ENCODE measurements at places on chromosomes 11 and 22.

DNA sequence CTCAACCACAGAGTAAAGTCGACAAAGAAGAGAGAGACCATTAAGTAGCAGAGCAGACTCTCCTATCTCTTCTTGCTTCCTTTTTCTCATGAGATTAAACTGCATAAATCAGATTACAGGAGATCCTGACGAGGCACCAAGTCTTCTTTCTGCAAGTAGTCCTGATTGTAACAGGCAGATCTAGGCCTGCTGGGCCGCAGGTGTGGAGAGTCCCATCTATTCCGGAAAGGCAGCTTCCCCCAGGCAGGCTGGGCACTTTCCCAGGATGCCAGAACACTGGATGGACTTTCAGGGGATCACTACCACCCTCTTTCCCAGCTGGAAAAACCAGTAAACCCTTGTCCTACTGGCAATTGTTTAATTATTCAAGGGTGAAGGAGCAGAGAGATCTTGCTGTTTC, 173.0 kb upstream of the CADM1 start:
- DNase-seq: no peak

DNA sequence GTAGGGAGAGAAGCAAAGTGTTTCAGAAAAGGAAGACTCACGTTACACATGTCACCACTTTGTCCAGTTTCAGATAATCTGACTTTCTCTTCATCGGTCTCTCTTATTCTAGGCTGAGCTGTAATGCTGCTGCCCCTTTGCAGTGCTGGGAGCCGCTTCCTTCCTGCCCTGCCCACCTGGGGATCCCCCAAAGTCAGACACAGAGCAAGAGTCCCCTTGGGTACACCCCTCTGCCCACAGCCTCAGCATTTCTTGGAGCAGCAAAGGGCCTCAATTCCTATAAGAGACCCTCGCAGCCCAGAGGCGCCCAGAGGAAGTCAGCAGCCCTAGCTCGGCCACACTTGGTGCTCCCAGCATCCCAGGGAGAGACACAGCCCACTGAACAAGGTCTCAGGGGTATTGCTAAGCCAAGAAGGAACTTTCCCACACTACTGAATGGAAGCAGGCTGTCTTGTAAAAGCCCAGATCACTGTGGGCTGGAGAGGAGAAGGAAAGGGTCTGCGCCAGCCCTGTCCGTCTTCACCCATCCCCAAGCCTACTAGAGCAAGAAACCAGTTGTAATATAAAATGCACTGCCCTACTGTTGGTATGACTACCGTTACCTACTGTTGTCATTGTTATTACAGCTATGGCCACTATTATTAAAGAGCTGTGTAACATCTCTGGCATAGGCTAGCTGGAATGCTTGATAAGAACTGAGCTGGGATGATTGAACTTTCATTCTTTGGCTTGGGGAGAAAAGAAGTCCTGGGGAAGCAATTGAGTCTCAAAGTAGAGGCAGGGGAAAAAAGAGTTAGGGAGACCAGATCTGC, 31.2 kb upstream of the SMIM35 start:
- no peak for DNase-seq

DNA sequence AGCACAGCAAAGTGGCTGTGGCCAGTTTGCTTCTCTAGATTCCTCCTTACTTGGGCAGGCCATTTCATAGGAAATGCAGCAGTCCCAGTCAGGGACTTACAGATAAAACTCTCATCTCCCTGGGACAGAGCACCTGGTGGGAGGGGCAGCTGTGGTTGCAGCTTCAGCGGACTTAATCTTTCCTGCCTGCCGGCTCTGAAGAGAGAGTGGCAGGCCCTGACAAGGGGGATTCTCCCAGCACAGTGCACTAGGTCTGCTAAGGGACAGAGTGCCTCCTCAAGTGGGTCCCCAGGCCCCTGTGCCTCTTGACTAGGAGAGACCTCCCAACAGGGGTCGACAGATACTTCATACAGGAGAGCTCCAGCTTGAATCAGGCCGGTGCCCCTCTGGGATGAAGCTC, 1649.1 kb downstream of the LRRC4C start:
- DNase-seq: no peak

DNA sequence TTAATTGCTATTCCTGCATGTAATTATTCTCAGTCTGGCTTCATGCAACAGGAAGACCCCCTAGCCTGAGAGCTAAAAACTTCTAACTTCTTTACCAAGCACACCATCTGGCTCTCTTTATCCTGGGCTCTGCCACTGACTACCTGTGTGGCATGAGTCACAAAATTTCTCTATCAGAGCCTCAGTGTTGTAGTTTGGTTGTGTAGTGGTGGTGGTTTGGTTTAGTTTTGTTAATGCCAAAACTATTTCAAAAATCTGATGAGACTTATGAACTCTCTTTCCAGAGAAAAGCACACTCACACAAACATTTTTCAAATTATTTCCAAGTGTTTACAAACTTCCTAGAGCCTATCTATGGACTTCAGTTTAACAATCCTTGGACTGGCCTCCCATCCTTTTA, 7.5 kb upstream of the IL17RA start:
- no peak for DNase-seq

- no peak for DNase-seq
Measured at GRCh38 chr11:30459821-30460220, 126.3 kb downstream of the MPPED2 start.

GRCh38 chr11:70755410-70756158, 357.3 kb downstream of the CTTN start:
- DNase-seq: peak; percentile 13

DNA sequence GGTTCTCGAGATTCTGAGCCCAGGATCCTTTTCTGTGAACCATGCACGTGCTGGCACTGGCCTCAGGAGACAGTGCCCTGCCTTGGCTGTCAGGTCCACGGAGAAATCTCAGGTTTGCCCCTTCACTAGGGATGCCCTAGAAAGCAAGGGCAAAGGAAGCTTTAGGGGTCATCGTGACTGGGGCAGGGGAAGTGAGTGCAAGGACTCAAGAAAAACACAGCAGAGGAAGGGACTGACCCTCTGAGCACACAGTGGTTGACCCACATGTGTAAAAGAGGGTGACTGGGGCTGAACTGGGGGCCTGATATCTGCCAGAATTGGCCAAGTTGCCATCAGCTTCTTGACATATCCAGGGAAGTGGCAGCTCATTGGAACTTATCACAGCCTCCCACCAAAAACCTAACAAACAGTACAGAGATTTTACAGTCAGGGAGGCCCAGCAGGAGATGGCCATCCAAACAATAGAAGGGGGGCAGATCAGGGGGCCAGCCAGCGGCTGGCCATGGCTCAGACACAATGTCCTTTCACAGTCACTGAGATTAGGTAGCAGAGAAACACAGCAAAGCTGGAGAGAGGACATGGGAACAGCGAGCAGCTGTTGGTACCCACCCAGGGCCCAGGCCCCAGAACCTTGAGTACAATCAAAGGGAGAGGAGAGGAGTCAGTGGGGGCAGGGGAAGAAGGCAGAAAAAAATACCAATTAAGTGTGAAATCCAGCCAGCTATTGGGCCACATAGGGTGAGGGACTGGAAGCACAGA, 4.4 kb downstream of the TMEM121B start:
- no peak for DNase-seq

DNA sequence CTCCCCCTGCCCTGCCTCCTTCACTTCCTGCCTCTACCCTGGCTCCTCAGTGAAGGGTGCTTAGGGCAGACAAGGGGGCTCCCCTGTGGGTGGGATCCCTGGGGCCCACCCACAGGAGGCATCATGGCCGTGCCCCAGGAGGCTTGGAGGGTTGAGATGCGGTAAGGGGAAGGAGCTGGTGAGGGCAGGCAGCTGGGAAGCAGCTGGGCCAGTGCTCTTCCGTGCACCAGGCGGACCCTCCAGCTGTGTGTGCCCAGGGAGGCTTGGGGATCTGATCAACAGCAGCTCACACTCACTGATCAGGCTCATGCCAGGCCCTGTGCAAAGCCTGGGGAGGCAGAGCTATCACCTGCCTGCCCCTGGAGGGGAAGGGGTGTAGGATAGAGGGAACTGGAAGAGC, 59.3 kb upstream of the TTLL12 start:
- DNase-seq: no peak

GRCh38 chr11:66639066-66639813, 737 bp downstream of the RBM4 start:
- no peak for DNase-seq

DNA sequence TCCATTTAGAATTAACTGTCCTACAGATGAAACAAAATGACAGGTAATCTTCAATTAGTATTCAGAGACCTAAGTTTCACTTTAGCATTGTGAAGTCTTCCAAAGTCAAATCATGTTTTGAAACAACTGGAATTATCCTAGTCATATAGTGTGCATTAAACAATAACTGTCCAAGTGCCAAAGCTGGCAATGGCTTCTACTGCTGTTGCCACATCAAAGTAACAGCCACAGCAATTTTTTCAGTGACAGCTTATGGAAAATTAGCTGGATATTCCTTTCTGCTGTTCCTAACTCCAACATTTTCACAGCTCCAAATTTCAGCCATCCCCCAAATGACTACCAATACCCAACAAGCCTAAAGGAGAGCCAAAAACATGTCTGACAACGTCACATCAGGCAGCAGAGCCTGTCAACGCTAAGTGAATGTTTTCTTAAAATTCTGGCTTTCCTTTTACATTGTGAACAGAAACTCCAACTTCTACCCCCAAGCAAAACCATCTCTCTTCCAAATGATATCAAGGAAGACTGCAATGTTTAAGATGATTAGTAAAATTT, 45.3 kb upstream of the CCDC34 start:
- no peak for DNase-seq

GRCh38 chr22:29654420-29654819, 51.0 kb downstream of the NF2 start:
- no peak for DNase-seq

DNA sequence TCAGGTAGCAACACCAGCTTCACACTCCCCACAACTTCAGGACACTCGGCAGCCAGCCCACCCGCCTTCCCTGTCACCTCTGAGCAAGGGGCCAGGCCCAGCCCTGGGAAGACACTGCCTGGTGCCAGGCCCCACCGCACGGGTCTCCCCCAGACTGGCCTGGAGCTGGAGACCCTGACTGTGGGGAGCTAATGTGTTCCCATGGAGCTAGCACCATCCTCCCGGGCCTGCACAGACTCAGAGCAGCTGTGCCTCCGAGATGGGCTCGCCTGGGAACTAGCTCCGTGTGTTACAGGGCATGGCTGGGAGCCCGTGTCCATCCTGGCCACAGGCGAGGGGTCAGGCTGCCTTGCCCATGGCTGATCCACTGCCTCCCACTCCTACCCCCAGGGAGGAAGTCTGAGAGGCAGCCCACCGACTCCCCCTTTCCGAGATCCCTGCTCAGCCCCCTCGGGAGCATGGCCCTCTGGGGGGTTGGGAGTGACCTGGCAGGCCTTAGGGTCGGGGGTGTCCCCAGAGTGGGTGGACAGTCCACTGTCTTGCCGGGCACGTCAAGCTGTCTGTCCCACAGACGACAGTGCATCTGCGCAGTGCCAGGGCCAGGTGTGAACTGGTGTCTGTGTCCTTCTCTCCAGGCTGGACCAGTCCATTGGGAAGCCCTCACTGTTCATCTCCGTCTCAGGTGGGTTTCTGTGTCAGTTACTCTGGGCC, 76.7 kb upstream of the KCNQ1OT1 start:
- DNase-seq: no peak

DNA sequence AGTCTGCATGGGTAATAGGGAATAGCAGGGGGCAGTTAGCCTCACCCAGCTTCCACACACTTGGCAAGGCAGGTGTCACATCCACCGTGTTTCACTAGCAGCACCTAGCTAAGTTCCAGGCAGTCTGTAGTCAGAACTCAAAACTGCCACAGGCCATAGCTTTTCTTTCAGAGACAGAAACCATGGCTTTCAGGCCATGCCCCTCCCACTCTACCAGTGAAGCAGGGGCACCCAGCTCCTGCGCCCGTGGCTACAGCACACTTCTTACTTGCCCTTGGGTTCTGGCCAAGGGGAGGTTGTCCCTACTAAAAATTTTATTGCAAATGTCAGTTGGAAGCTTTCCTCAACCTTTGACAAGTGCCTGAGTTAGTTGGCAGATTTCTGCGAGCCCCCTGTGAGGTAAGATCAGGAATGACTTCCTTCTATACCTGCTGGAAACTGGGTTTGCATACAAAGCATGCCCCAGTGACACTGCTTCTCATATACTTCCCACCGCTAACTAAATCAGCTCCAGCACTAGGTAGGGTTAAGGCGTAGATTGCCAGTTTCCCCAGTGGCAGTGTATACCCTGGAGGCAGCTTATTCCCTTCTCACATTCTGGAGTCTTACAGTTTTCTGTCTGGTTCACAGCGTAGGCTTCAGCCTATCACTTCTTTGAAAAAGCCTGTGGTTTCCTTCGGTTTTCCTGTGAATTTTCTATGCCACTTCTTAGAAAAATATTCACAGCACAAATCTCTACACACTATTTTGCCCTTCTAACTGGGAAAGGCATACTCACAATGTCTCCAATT, 139.0 kb upstream of the LUZP2 start:
- DNase-seq: no peak

GRCh38 chr11:12113294-12113693, 2.9 kb downstream of the MICAL2 start:
- DNase-seq: no peak

DNA sequence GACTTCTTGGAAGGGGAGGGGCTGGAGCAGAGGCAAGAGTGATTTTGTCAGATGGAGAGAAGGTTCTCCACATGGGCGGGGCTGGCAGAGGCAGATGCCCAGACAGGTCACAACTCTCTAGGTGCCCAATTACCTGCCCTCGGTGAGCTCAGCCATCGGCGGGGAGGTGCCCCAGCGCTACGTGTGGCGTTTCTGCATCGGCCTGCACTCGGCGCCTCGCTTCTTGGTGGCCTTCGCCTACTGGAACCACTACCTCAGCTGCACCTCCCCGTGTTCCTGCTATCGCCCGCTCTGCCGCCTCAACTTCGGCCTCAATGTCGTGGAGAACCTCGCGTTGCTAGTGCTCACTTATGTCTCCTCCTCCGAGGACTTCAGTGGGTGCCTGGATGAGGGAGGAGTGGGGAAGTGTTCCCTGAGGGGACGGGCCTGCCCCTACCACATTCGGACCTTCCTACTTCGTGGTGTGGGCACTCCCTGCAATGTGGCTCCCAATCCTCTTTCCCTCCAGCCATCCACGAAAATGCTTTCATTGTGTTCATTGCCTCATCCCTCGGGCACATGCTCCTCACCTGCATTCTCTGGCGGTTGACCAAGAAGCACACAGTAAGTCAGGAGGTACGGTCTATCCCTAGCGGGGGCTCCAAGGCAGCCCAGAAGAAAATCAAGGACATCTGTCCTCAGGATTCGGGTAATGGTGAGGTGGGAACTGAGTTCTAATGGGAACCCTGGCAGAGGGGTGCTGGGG, 15.6 kb downstream of the PGAP2 start:
- DNase-seq: no peak

DNA sequence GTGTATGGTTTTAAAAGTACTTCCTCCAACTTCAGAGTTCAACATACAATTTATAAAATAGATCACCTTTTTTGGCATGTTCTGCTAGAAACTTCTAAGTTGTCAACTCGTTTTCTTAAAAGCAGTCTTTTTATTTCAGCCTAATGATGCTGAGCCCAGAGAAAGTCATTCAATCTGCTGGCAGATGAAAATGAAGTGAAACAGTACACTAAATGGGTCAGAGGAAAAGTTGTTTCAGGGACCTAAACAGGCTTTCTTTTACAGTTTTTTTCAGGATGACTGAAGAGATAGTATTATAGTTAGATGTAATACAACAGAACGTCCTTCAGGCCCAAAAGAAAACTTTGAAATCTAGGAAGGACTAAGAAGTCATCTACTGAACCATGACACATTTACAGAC, 842.7 kb upstream of the CCDC90B start:
- DNase-seq: no peak

- no peak for DNase-seq
Measured at GRCh38 chr11:96152623-96153022, 190.4 kb downstream of the MAML2 start.

GRCh38 chr11:39268176-39268690, 2191.2 kb downstream of the LRRC4C start:
- DNase-seq: no peak
